ENCODE measurements at places on chromosomes 2 and 18.

GRCh38 chr2:167863377-167863776, 384.0 kb downstream of the STK39 start:
- ATAC-seq: no peak

- no peak for ATAC-seq
Measured at GRCh38 chr2:202632682-202633290, 2.0 kb upstream of the FAM117B start.

GRCh38 chr2:163692611-163693482, 43.0 kb downstream of the FIGN start:
- no peak for ATAC-seq

GRCh38 chr2:24513281-24514071, 22.4 kb downstream of the NCOA1 start:
- ATAC-seq: no peak

GRCh38 chr2:242011167-242011513, 141.6 kb downstream of the RTP5 start:
- ATAC-seq: no peak

- ATAC-seq: peak; percentile 41
Measured at GRCh38 chr2:181058378-181059269, 78.2 kb downstream of the UBE2E3 start.

GRCh38 chr2:62374301-62375112, 131.5 kb downstream of the TMEM17 start:
- no peak for ATAC-seq

GRCh38 chr2:150162241-150162942, 325.1 kb downstream of the RND3 start:
- ATAC-seq: no peak

DNA sequence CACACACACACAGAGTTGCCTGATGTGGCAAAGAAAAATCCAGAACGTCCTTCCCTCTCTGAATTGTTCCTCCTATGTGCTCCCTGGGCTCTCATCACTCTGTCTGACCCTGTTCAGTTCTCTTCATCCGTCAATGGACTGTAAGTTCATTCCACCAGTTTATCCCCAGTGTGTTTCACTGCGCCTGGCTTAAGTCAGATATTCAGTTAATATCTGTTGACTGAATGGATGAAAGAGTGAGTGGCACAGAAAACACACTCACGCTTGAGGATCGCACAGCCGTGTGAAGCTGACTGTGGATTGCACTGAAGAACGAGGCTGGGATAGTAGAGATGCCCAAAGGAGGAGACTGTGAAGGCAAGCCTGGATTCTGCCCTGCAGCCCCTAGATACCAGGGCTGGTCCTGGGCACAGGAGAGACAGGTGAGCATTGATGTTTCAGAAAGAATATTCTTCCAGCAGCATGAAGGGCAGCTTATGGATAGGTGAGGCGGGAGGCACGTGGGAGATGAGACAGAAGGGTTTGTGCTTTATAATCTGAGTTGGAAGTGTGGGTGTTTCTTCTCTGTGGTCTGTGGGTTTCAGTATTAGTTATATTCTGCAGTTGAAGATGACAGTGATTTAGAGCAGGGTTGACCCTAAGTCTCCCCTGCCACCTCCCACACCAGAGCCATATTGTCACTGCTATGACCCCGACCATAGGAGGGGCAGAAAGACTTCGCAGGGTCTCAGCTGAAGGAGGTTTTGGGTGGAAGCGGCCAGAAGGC, 129.9 kb downstream of the SOCS6 start:
- ATAC-seq: peak; percentile 29

- no peak for ATAC-seq
Measured at GRCh38 chr2:190707726-190708125, 58.8 kb downstream of the NAB1 start.

DNA sequence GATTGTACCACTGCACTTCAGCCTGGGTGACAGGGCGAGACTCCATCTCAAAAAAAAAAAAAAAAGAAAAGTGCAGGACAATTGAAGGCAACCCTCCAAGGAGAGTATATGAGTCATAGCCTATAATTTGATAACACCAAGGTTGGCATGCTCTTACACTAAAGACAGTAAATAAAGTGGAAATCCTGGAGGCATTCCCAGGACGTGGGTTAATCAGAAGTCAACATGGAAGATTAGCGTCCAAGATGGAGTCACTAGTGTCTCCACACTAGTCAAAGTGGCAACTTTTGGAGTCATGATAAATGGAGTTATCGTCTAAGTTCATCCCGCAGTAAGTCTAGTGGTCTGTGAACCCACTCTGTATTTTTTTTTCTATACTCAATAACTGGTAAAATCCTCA, 21.2 kb upstream of the UGGT1 start:
- no peak for ATAC-seq

GRCh38 chr2:60936757-60937156, 55.4 kb downstream of the REL start:
- no peak for ATAC-seq

- no peak for ATAC-seq
Measured at GRCh38 chr2:45545943-45546342, 65.1 kb downstream of the SRBD1 start.

DNA sequence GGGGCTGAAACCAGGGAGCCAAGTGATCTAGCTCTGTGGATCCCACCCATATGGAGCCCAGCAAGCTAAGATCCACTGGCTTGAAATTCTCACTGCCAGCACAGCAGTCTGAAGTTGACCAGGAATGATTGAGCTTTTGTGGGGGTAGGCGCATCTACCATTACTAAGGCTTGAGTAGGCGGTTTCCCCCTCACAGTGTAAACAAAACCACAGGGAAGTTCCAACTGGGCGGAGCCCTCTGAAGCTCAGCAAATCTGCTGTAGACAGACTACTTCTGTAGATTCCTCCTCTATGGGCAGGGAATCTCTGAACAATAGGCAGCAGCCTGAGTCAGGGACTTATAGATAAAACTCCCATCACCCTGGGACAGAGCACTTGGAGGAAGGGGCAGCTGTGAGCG, 96.7 kb downstream of the CCDC148 start:
- ATAC-seq: no peak

- no peak for ATAC-seq
Measured at GRCh38 chr2:233436691-233437438, 82.6 kb downstream of the DGKD start.

GRCh38 chr2:2014251-2014771, 270.0 kb upstream of the PXDN start:
- ATAC-seq: no peak

DNA sequence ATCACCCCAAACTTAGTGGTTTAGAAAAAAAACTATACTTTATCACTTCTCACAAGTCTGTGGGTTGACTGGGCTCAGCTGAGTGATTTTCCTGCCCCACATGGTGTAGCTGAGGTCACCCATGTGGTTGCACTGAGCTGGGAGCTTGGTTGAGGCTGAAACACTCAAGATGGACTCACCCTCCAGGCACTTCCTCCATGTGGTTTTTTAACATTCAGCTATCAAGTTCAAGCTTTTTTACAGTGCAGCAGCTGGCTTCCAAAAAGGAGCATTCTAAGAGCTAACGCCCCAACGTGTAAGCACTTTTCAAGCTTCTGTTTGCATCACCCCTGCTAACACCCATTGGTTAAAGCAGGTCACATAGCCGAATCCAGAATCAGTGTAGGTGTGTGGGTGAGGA, 105.9 kb upstream of the CREB1 start:
- ATAC-seq: peak; percentile 73

DNA sequence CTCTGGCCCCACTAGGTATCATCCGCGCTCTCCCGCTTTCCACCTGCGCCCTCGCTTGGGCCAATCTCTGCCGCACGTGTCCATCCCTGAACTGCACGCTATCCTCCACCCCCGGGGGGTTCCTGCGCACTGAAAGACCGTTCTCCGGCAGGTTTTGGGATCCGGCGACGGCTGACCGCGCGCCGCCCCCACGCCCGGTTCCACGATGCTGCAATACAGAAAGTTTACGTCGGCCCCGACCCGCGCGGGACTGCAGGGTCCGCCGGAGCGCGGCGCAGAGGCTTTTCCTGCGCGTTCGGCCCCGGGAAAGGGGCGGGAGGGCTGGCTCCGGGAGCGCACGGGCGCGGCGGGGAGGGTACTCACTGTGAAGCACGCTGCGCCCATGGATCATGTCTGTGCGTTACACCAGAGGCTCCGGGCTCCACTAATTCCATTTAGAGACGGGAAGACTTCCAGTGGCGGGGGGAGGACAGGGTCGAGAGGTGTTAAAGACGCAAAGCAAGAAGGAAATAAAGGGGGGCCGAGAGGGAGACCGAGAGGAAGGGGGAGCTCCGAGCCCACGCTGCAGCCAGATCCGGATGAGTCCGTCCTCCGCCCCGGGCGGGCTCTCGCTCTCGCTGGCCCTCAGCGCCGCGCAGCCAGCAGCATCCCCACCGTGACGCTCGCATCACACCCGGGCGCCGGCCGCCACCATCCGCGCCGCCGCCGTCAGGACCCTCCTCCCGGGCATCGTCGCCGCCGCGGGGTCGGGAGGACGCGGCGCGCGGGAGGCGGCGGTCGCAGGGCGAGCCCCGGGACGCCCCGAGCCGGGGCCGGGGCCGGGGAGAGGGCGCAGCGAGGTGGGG, 664 bp downstream of the NETO1 start:
- no peak for ATAC-seq

- no peak for ATAC-seq
Measured at GRCh38 chr2:71798266-71799012, 345.1 kb downstream of the DYSF start.

GRCh38 chr2:95287806-95288205, 9.3 kb upstream of the KCNIP3 start:
- ATAC-seq: no peak

DNA sequence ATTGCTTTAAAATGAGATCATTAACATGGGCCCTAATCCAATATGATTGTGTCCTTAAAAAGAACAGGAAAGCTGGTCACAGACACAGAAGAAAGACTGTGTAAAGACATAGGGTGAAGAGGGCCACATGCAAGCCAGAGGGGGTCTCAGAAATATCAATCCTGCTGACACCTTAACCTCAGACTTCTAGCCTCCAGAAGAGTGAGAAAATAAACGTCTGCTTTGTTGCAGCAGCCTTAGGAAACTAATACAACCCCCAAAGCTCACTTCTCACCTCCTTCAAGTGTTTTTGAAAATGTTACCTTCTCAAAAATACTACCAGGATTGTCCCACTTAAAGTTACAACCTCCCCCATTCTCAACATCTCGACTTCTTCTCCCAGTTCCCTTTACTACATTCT, 39.8 kb upstream of the SESTD1 start:
- no peak for ATAC-seq

DNA sequence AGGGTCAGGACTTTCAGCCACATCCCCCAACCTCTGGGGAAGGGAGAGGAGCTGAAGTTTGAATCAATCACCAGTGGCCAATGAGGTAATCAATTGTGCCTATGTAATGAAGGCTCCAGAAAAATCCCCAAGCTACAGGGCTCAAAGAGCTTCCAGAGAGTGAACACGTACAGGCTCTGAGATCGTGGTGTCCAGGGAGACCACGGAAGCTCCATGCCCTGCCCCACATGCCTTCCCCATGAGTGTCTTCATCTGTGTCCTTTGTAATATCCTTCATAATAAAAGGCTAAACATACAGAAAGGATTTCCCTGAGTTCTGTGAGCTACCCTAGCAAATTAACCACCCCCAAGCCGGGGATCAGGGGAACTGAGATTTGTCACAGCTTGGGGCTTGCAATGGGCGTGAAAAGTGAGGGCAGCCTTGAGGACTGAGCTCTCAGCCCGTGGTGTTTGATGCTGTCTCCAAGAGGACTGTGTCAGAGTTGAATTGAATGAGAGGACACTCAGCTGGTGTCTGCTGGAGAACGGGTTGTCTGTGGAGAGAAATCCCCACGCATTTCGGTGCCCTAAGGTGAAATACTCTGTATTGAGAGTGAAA, 25.5 kb upstream of the TUBB6 start:
- no peak for ATAC-seq

DNA sequence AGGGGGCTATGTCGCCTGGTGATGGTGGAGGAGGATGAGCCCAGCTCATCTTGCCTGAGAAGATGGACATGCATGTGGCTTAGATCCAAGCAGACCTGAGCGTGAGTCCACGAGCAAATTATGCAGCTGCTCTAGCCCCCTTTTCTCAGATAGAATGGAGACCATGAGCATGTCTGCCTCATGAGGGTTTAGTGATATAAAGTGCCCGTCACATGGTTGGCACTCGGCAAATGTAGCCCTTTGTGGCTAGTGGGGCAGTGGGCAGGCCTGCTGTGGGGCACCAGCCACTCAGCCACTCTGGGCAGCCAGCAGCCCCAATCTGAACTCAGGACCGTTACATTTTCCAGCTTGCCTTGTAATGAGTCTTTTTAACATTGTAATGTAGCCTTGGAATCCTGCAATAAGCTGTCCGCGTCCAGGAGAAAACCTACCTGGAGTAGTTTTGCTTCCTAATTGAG, 92.1 kb upstream of the HS6ST1 start:
- ATAC-seq: no peak

GRCh38 chr2:202099515-202099914, 26.5 kb downstream of the KIAA2012 start:
- ATAC-seq: no peak

GRCh38 chr2:608297-608696, 68.9 kb downstream of the TMEM18 start:
- ATAC-seq: no peak

- no peak for ATAC-seq
Measured at GRCh38 chr18:44727291-44727690, 46.6 kb downstream of the SETBP1 start.

DNA sequence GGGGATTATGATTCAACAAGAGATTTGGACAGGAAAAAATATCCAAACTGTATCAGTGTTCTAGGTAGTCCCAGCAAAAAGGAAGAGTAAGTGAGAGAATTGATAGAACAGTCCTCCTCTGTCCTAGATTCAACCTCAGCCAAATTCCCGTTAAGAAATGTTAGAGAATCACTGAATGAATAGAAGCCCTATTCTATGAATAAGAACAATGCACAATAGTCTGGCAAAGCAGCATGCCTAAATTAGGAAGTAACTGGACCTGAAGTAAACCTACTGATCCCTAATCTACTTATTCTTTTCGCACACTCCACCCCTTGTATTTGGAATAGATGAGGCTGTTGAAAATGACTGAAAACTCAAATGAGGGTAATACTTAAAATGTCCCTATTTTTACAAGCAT, 1665.5 kb downstream of the LRP1B start:
- ATAC-seq: no peak

GRCh38 chr18:74050807-74051206, 96.8 kb downstream of the FBXO15 start:
- no peak for ATAC-seq

GRCh38 chr2:29367986-29368658, 252.9 kb downstream of the CLIP4 start:
- no peak for ATAC-seq

GRCh38 chr2:8628866-8629209, 53.0 kb upstream of the ID2 start:
- no peak for ATAC-seq
